Caudate nucleus (tissue), 63 donors: ENCODE measurements at places on chromosomes 1 and 21.

DNA sequence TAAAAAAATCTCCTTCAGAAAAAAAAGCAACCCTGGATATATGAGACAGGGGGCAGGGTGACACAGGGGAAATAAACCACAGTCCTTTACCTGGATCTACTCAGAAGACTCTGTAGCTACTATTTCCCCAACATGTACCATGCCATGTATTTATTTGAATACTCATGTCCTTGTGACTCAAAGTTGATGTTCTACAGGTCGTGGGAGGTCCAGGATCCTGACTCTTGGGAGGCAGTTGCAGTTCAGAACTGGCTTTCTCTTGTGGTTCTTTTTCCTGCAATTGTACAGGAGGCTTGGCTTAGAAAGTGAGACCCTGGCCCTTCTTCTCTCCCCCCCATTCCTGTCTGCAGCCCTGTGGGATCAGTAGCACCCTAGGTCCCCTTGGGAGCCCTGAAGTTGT is 5.8 kb upstream of the IL24 start:
- DNase-seq, result no peak

DNA sequence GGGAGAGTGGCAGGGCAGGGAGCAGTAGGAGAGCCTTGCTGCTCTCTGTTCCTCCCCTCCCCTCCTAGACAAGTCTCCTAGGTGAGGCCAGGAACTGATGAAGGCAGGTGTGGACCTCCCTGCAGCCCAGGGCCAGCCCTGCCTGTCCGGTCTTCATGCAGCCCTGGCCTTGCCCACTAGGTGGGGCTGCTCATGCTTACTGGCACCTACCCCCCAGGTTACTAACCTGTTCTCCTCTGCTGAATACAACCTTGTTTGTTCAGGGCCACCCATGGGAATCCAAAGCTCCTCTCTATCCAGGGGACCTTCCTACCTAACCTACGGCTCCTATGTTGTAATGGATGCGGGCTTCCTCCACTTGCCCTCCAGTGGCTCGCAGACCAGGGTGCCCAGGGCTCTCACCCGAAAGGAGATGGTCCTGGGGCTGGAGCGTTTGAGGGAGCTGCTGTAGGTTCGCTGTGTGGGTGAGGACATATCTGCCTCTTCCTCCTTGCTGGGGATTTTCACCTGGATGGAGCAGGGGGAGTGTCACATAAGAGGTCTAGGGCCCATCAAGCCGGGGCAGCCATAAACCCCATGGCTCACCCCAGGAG is 7.9 kb upstream of the TNNT2 start:
- no peak for DNase-seq

DNA sequence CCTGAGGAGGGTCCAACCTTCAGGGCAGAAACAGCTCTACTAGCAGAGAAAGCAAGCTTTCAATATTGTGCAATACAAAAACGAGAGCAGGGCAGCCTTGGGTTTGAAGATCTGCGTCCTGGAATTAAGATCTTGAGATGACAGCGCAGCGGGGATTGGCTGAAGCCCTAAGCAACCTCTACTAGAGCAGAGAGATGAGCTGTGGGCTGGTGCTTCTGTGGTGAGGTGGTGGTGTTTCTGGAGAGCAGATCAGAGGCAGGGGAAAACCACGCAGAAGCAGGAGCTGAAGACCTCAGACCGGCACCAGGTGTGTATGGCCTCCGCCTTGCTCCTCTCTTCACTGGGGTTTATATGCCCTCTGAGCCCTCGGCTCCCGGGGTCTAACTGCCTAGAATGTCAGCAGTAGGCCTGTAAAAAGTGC is 12.5 kb downstream of the TRAF3IP3 start:
- DNase-seq, result no peak

- no peak for DNase-seq
These were observed at the start of gene IFI16 for GRCh38 chr1:159009704-159010361. IFI16 (plus strand) TSS chr1:159009907; CDS start chr1:159014681, 4,774 bp downstream.

- DNase-seq, result no peak
These were observed 380 bp downstream of the MFN2 start for GRCh38 chr1:11980676-11980972.

- DNase-seq, result no peak
These were observed 20.9 kb upstream of the MAN1A2 start for GRCh38 chr1:117346206-117346928.

DNA sequence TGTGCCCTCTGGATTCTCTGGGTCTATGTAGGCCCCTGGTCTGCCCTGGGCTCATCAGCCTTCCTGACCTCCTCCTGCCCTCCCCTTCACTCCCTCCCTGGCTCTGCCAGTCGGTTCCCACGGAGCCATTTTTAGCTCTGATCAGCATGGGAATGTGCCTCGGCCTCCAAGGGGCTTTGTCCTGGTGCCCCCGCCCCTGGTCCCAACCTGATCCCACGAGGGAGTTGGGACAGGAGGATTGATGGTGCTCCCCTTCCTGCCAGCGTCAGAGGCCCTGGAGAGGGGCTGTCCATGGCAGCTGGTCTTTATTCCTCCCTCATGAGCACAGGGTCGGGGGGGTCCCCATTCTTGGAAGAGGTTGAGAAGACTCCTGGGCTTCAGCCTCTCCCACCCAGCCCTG is 24.9 kb downstream of the ETNK2 start:
- DNase-seq, result no peak

GRCh38 chr1:29719253-29719652 is 482.9 kb downstream of the PTPRU start:
- no peak for DNase-seq

GRCh38 chr1:12177156-12177998 is 10.6 kb downstream of the TNFRSF1B start:
- no peak for DNase-seq

DNA sequence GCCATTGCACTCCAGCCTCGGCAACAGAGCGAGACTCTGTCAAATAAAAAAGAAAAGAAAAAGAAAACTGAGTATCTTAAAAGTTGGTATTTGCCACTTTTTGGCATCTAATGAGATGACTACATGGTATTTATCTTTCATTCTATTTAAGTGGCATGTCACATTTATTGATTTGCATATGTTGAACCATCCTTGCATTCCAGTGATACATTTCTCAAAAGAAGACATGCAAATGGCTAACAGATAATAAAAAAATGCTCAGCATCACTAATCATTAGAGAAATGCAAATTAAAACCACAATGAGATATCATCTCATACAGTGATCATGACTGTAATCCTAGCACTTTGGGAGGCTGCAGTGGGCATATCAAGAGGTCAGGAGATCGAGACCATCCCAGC is 28.1 kb downstream of the SFPQ start:
- DNase-seq, result no peak

GRCh38 chr1:23562137-23562876 is 3.0 kb upstream of the ID3 start:
- DNase-seq, result peak; percentile 86

DNA sequence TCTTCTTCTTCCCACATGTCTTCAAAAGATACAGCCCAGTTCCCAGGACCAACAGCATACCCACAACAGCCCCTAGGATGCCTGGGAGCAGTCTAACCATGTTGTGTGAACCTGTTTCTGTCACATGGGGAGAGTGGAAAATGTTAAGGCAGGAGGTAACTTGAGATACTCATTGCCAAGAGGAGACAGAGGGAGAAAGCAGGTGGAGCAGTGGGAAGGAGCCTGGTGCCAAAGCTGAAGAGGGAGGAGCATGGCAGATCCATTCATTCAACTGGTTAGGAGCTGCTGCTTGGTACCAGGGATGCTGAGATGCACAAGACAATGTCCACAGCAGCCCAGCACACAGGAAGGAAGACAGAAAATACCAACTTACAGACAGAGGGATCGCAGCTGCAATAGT is 149.8 kb upstream of the ETV3 start:
- no peak for DNase-seq

DNA sequence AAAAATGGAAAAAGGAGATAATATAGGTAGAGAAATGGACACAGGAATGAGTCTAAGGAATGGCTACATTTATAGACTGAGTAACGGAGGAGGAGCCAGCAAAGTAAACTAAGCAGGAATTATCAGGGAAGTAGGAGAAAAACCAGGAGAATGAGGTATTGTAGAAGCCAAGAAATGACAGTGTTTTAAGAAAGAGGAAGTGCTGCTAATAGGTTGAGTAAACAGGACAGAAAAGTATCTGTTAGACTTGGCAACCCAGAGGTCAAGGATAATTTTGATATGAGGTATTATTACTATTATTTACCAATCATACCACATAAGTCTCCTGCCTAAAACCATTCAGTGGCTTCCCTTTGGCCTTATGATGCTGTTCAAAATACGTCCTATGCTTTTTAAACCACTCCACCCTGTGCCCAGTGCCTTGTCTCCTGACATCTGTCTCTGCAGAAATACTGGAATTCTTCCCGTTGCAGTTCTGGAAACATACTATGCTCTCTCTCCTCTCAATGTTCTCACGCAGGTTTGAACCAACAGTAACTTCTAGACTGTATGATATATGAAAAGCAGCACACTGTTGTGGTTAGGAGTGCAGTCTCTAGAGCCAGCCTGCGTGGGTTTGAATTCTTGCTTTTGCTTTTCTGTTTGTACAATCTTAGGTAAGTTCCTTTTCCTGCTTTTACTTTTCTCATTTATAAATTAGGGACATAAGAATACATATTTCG is 24.6 kb upstream of the NEK7 start:
- DNase-seq, result no peak

- peak; percentile 80 for DNase-seq
These were observed 3.5 kb upstream of the PIGV start for GRCh38 chr1:26784023-26784871.

DNA sequence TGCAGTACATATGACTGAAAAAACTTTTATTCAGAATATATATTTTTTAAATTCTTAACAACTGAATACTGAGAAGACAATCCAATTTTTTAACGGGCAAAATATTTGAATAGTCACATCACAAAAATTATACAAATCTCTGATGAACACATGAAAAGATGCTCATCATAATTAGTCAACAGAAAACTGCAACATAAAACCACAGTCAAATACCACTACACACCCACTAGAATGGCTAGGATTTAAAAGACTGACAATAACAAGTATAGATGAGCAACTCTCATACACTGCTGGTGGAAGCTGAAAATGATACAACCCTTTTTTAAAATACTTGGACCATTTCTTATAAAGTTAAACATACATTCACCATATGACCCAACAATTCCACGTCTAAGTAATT is 87.7 kb upstream of the TNFSF4 start:
- DNase-seq, result no peak

GRCh38 chr1:31798433-31799195 is 17.2 kb downstream of the SPOCD1 start:
- DNase-seq, result no peak

- no peak for DNase-seq
These were observed 10.3 kb upstream of the KCNE1 start for GRCh38 chr21:34522284-34522683.

DNA sequence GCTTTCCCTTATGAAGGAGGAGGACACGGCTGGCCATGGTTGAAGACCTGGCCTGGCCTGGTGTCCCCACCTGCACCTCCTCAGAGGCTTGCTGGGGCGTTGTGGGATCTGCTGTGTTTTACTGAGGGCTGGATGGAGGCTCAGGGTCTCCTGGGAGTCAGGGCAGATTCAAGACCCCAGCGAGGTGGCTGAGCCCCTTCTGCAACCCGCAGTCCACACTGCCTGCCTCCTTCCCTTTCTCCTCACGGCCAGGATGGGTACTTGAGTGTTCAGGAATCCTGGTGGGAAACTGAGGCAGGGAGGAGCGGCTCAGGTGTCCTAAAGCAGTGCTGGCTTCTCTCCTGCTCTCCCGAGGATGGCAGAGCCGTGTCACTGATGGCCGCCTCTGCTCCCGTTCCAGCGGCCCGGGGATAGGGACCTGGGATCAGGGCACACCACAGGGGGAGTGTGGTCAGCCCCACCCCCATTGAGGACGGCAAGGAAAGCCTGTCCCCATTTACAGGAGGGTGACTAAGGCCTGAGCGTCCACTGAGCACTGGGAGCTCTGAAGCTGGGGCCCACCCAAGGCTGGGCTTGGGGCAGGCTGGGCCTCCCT is 47.5 kb downstream of the TRPM2 start:
- no peak for DNase-seq

GRCh38 chr1:180603223-180603849 is 28.5 kb upstream of the XPR1 start:
- DNase-seq, result no peak

- no peak for DNase-seq
These were observed 978 bp downstream of the PRDM15 start for GRCh38 chr21:41877901-41878830.

DNA sequence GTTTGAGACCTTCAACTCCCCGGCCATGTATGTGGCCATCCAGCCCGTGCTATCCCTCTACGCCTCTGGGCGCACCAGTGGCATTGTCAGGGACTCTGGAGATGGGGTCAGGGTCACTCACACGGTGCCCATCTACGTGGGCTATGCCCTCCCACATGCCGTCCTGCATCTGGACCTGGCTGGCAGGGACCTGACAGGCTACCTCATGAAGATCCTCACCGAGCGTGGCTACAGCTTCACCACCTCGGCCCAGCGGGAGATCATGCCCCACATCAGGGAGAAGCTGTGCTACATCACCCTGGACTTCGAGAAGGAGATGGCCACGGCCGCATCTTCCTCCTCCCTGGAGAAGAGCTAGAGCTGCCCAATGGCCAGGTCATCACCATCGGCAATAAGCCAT is 36.5 kb upstream of the ZP4 start:
- no peak for DNase-seq

GRCh38 chr1:8155528-8156186 is 129.5 kb upstream of the ERRFI1 start:
- DNase-seq, result no peak

DNA sequence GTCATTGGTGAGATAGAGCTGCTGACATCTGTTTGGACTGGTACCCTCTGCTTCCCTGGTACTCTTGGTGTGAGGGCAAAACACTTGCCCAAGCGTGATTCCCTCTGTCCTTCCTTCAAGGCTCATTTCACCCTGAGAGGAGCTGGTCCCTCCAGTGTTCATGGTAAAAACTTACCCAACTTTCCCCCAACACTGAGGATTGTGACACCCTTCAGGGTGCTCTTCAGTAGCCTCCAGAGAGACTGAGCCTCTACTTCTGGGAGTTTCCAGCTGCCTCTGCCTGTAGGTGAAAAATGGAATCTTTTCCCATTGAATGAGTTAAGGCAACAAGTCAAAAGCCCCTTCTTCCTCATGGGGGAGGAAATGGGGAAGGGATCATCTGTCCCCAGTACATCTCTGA is 9.6 kb downstream of the CCDC190 start:
- DNase-seq, result no peak

- no peak for DNase-seq
These were observed 34.6 kb downstream of the SLAMF6 start for GRCh38 chr1:160488347-160489058.

DNA sequence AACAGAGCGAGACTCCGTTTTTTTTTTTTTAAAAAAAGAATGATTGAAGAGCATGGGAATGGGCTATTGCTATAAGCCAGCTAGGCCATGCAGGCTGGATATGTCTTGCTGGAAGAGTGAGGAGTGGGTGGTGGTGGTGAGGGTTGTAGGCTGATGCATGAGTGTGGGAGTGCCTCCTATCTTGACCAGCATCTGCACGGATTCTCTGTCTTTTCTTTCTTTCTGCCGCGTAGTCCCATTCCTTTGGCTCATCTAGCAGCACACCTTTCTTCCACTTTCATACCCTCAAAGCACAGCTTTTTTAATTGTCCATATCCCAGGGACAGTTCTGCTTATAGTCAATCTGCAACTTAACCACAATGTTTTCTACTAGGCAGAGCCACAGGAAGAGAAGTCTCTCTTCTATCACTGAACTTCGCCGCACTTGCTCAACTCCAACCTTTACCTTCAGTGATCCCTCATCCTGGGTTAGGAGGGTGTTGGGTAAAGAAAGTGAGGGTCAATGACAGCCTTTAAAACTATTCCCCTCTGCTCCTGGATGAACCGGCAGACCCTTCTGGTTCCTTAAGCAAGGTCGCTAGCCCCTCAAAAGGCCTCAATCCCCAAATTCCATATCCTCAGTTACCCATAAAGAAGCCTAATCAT is 15.2 kb downstream of the ADCY10 start:
- no peak for DNase-seq
